Activated CD4-positive, CD25-positive, alpha-beta regulatory T cell treated with anti-CD3 and anti-CD28 coated beads, Interleukin-2, amount 50 U/mL, for 16 hours (primary cell): ENCODE measurements at places on chromosomes 6 and 20.

DNA sequence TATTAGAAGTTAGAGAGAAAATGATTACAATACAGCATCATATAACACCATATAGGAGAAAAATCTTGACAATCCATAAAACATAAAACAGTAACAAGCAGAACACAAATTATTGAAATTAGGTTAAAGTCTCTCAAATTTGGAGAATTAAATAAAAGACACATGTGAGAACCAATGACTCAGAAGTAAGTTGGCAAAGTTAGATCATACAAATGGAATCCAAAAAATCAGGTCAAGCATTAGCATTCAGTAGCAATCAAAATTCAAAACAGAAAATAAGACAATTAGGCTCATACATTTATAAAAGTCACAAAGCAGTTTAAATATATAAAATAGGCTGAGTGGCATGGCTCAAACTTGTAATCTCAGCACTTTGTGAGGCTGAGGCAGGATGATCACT is 775.6 kb downstream of the PHF3 start:
- DNase-seq: no peak

GRCh38 chr6:158926414-158926813 is 73.6 kb downstream of the RSPH3 start:
- no peak for DNase-seq

- DNase-seq: no peak
Measured at GRCh38 chr20:48382304-48382703, 445.5 kb downstream of the PREX1 start.

- DNase-seq: no peak
Measured at GRCh38 chr6:4805553-4806336, 29.5 kb downstream of the CDYL start.

GRCh38 chr6:23293653-23294052 is 724.3 kb downstream of the HDGFL1 start:
- DNase-seq: no peak

DNA sequence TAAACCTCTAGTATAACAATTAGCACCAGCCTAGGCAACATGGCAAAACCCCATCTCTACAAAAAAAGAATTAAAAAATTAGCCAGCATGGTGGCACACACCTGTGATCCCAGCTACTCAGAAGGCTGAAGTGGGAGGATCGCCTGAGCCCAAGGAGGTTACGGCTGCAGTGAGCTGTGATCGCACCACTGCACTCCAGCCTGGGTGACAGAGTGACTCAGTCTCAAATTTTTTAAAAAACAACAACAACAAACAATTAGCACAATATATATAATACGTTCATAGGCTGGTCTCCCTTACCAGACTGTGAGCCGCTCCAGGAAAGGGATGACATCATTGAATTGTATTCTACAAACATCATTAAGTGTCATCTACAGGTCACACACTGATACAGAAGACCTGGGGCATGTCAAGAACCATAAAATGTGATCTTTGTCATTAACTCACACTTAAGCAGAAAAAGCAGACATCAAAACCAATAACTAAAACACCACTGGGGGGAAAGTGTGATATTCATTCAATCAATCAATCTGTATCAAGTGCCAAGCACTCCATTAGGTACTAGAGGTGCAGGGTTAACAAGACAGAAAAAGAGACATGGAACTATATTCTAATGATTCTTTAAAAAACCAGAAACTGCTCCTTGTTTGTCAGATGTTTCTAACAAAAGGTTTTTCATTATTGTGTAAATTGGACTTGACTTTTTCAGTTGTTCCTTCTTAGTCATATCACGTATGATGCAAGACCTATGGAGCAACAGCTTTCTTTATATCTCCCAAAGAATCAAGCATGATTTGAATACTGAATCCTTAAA is 17.8 kb downstream of the MAP3K5 start:
- DNase-seq: no peak

DNA sequence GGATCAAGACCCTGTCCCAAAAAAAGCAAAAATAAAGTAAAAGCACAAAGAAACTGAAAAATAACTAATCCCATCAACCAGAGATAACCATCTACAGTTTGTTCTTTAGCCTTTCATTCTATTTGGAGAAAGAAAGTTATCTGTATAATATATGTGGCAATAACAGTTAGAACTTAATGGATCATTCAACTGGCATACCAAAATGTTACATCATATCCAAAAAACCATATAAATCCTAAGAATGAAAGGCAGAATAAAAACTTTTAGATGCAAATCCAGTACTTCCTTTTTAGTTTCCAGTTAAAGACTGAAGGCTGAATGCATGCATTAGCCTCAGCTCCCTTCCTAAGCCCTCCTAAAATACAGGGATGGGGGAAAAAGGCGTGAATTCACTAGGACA is 25.2 kb downstream of the ILRUN start:
- no peak for DNase-seq

GRCh38 chr6:40719671-40720374 is 132.7 kb upstream of the LRFN2 start:
- DNase-seq: no peak

DNA sequence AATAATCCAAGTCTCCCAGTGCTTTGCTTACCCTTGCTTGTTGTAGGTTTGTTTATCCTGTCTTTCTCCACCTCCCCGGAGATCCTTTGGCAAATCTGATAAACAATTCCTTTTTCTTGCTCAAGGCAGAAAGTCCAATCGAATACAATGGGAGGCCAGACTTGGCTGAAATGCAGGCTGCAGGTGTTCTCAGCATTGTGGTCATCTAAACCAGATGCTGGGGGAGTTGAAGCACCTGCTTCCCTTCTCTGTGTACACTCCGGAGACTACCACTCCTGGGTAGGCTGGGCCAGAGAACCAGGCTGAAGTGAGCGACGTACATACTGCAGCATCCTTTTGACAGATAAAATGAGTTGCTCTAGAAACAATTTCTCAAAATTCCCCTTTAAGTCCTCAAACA is 82.6 kb upstream of the PREP start:
- DNase-seq: no peak

DNA sequence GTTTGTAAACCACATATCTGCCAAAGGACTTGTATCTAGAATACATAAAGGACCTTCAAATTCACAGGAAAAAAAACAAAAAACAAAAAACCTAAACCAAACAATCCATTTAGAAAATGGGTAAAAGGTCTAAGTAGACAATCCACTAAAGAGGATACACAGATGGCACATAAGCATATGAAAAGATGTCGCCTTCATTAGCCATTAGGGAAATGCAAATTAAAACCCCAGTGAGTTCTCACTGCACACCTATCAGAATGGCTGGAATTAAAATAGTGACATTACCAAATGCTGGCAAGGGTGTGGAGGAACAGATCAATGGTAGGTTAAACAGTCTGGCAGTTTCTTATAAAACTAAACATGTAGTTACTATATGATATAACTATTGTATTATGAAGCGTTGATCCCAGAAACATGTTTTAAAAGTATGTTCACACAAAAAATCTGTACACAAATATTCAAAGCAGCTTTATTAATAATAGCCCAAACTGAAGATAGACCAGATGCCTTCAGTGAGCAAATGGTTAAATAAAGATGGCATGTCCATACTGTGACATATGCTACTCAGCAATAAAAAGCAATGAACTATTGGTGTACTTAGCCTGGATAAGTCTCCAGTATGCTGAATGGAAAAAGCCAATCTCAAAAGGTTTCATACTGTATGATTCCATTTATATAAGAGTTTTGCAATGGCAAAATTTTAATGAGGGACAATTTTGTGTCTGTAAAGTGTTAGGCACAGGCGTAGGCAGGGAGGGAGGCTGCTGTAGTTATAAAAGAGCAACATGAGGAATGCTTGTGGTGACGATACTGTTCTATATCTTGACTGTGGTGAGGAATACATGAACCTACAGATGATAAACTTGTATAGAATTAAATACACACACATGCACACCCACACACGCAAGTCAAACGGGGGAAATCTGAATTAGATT is 43.9 kb downstream of the PLCB1 start:
- no peak for DNase-seq

DNA sequence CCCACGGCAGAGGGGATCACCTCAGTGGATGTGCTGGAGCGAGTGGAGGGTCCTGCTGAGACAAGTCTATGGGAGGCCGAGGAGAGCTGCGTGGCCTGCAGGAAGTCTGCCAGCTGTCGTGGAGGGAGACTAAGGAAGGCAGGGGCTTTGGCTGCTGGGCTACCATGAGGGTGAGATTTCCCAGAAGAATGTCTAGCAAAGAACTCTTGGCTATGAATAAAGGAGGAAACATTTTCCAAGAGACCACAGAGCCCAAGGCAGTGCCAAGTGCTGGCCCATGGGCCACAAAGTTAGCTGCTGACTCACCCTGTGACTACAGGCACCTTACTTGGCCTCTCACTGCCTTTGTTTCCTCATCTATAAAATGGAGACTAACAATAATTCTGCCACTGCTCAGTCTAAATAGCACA is 73.4 kb downstream of the PRDM1 start:
- no peak for DNase-seq

GRCh38 chr20:51108638-51109363 is 85.9 kb upstream of the KCNG1 start:
- no peak for DNase-seq

DNA sequence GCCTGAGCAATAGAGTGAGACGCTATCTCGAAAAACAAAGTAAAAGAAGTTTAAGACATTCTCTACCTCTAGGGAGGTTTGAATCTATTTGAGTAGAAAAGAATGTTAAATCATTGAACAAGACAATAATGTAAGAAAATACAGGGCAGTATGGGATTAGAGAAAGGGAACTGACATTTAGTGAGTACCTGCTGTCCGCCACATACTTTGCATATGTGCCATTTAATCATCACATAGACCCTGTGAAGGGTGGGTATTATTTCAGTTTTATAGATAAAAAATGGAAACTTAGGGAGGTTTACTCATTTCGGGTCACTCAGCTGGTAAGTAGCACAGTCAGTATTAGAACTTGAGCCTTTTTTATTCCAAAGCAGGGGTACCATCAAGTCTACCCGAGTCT is 31.4 kb downstream of the STK4 start:
- no peak for DNase-seq

DNA sequence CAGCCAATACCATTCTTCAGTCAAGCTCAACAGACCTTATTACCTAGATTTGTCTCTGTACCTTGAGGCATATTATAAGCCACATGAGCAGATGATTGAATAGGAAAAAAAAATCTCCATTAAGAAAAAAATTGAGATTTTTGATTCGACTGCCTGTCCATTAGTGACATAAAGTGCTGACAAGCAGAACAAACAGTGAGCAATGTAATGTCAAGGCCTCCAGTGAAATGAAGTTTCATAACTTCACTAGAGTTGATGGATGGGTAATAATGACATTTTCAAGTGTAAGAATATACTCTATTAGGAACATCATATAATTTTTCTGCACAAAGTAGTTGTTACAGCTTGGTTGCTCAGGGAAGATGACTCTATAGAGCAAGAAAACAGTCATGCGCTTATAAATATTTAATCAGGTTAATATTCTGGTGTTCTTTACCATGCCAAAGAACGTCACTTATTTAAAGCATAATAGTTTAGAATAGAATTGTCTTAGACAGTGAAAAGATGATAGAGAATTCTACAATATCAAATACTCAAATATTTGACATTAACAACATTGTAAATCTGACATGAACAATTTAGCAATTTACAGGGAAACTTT is 783.7 kb downstream of the EPHA7 start:
- no peak for DNase-seq
